ENCODE measurements at places on chromosomes 16 and 17. TPM values are rescaled to one million over a fixed set of nuclear protein-coding genes. Genes with fewer than 3 reads are reported as not detected.

Gene HIC1
- total RNA-seq, result 0.53 TPM

Gene HBQ1
- 3.6 TPM for total RNA-seq

Gene TK1
- total RNA-seq, result 137 TPM

Gene HS3ST6
- not detected for total RNA-seq

Gene GDPD3
- total RNA-seq, result 2.1 TPM

Gene ST6GALNAC1
- total RNA-seq, result not detected

Gene ADAT1
- 68.0 TPM for total RNA-seq

Gene GPR179
- total RNA-seq, result not detected

Gene TIMP2
- 119 TPM for total RNA-seq

DNA sequence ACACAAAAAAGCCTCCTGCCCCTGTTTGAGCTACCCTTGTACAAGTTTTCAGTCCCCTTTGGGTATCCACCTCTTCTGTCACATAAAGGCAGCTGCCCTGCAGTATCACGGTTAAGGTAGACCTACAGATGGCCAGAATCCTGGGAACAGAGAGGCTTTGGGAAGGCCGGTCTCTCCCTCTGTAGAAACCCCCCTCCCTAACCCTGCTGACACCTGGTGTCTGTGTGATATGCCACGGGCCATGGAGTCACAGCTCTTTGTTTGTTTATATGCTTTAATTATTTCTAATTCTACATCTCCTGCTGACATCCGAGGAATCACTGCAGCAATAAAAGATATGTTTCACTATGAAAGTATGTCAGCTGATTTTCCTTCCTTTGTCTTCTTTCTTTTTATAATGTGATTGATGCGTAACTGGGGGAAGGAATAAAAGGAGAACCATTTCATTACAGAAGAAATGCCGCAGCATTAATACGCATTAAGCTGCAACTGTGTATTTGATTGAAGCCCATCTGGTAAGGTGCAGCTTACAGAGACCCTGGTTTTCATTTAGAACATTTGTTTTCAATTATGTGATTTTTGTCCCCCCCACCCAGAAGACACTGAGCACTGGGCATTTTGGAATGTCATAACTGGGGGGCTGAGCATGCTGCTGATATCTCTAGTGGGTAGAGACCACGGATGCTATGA, 142.1 kb downstream of the SLC39A11 start:
- no peak for DNase-seq

DNA sequence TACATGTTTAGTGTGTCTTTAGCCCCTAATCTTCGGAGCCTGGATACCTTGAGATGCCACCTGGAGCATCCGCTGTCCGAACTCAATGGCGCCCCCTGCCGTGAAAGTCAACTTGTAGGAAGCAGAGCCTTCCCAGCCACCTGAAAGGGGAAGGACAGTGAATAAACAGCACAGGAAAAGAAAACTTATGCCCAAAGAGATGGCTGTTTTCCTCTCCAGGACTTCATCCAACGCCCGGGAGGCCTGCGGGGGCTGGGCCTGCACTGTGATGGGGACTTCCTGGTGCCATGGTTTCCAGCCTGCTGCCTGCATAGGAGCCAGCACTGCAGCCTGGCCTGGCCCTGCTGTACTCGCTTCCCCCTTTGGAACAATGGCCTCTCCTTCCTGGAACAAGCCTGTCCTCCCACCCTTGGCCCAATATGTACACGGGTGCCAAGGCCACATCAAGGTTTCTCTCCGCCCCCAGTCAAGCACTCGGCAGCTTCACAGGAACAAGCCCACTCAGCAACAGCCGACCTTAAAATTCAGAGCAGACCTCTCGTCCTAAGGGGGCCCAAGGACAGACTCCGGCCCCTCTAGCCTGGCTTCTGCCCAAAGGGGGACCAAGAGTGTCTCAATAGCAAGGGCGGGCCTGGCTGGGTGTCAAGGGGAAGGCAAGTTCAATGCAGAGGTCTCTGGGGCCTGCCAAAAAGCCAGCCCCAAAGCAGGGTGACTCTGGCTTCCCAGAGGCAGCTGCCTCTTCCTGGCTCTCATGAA, 4.5 kb upstream of the UNC13D start:
- peak; percentile 46 for DNase-seq

DNA sequence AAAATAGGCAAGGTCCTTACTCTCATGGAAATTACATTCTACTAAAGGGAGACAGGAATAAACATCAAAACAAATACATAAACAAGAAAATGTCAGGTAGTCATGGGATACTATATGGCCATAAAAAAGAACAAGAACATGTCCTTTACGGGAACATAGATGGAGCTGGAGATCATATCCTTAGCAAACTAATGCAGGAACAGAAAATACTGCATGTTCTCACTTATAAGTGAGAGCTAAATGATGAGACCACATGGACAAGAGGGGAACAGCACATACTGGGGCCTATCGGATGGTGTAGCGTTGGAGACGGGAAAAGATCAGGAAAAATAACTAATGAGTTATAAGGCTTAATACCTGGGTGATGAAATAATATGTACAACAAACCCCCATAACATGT, 69.1 kb downstream of the BRIP1 start:
- DNase-seq, result no peak

GRCh38 chr16:5446623-5447240, 349.1 kb upstream of the EEF2KMT start:
- no peak for DNase-seq

DNA sequence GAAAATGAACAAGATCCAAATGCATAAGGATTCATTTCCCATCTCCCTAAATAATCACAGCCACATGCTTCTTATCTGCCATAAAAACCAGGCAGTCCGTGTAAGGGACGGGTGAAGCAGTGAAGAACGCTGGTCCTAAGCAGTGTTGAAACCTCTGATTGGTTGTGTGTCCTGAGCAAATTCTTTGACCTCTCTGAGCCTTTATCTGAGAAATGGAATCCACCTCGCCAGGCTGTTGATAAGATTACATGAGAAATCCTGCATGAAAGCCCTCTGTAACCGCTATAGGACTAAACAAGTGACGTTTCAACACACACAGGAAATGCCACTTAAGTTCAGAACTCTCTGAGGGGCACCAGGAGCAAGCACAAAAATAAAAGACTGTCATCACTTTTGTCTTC, 26.8 kb downstream of the GAS7 start:
- no peak for DNase-seq

GRCh38 chr16:30472328-30472942, at the start of gene ITGAL:
Gene ITGAL (plus strand): TSS chr16:30472742. CDS start chr16:30472838, 96 bp downstream.
- DNase-seq, result no peak

DNA sequence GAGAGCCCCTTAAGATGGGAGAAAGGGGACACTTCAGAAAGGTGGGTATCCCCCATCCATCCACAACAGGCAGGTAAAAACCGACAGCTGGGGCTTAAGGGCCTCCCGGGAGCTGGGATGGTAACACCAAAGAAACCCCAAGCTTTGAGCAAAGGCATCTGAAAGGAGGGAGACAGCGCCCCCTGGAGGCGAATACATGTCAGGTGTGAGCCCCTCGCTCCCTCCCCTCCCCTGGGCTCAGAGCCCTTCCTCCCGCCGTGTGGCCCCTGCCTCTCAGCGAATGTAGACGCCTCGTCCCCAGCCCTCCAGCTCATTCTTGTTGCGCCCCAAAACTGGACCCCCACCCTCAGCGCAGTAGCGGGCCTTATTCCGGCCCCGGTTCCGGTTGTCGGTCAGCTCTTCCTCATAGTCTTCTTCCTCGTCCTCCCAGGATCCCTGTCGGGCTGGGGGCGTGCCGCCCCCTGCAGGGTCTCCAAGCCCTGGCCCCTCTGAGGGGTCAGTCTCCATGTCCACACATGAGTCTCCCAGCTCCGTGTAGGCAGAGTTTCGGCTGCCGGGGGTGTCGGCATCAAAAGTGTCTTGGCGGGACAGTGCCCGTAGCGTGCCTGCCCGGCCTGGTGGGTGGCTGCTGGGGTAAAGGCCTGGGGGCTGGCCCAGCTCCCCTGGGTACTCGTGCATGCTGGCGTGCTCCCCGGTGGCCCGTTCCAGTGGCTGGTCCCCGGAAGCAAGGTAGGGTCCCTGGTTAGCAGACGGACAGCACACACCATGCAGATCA, 9.1 kb upstream of the ARL5C start:
- no peak for DNase-seq

- DNase-seq, result no peak
Measured at GRCh38 chr17:40912486-40913210, 24.8 kb downstream of the KRT23 start.

DNA sequence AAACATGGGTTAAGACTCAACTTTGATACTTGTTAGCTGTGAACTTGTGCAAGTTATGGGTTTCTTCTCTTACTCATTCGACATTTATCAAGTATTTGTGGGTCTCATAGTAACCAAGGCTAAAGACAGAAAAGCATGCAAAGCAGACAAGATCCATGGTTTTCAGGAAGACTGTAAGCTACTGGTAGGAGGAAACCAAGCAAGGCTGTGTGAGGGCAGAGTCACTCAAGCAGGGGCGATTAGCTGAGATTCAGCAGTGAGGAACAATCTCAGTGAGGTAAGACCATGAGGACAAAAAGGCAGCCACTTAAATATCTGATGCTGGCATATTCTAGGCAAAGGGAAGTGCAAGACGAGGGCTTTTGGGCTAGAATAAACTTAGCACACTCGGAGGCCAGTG, 29.5 kb downstream of the MBTD1 start:
- DNase-seq, result no peak

GRCh38 chr16:28526201-28527099, 12.3 kb downstream of the NUPR1 start:
- DNase-seq, result no peak

DNA sequence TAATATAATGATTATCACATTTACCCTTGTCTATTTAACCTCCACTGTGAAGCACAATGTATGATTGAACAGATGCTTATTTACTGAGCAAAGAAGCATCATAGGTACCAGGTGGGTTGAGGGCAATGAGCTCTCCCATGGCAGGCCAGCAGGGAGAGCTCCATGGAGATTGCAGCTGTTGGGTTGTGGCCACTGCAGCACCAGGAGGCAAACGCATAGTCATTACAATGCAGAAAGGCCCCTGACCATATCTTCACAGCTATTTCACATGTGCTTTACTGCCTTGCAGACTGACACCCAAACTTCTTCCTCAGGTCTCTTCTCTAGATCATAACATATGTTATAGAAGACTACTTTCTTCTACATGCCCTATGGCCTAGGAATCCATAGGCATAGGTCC, 75.0 kb downstream of the MMD start:
- no peak for DNase-seq

DNA sequence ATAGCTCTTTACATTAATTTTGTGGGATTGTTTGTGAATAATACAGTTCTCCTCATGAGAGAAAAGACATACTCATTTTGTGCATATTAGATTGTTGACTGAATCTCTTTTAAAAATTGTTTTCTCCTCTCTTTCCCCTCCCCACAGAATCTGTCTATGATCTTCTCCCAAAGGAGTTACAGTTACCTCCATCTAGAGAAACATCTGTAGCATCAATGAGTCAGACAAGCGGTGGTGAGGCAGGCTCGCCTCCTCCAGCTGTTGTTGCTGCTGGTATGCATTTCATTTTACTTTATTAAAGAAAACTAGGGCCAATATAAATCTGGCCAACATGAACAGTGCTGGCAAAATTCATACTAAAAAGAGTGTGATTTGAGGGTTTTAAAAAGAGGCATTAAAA, 60.5 kb downstream of the NFAT5 start:
- DNase-seq, result peak; percentile 3

DNA sequence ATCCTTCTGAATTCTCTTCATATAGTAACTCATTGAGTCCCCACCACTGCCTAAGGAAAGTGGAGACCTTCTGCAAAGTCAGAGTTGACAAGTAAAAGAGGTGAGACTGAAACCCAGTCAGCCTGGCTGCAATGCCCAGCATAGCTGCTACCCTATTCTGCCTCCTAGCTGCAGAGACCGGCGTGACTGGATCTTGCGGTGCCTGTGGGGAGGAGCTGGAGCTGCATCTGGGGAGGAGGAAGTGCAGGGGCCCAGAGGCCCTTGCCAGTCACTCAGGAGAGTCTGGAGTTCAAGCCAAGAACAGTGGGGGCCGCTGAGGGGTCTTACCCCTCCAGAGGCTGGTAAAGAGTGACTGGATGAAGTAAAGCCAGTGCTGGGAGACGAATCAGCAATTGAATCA, 35.0 kb upstream of the ZNF423 start:
- no peak for DNase-seq

- DNase-seq, result peak; percentile 34
Measured at GRCh38 chr17:3049705-3050295, 13.6 kb downstream of the OR1D5 start.
